ENCODE measurements at places on chromosomes 7 and 10.

GRCh38 chr7:13262929-13263530 lies 575.6 kb downstream of the ARL4A start:
- no peak for DNase-seq

DNA sequence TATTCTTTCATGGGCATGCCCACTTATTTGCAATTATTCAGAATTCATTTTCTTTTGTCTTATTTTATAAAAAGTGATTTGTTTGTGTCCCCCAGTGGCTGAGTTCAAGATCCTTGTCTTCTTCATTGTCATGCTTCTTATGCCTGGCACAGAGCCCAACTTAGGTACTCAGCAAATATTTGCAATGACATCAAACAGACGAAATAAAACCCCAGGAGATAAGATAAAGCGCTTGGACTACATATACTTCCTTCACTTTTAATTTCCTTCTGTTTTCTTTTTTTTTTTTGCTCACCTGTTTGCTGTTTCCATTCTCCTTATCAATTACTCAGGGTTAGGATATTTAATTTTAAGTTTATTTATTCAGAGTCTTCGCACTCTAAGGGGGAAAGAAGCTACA lies 225.0 kb downstream of the SDHAF3 start:
- DNase-seq, result no peak

DNA sequence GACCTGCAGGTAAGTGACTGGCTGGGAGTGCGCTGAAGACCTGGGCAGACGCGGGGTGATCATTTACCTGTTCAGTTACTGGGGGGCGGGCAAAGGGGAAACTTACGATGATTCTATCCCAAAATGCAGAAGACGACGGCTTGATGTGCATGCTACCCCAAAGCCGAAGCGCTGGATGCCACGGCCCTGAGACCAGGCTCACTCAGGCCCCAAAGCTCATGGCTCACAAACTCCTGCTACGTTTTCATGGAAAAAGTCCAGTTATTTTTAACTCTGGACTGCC lies 200.6 kb downstream of the DIP2C start:
- DNase-seq, result no peak

DNA sequence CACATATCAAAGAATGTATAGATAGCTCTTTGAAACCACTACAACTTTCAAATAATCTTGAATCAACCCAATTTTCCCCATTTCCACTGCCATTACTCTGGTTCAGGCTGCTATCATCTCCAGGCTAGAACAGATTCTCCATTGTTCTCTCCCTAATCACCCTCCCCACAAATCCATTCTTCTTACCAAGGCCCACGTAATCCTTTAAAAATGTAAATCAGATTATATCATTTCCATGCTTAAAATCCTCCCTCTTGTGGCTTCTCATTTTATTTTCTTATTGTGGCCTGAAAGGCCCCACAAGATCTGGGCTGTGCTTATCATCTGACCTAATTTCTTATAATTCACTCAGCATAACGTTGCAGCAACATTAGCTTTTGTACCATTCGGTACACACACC lies 3.0 kb upstream of the PON1 start:
- DNase-seq, result no peak

DNA sequence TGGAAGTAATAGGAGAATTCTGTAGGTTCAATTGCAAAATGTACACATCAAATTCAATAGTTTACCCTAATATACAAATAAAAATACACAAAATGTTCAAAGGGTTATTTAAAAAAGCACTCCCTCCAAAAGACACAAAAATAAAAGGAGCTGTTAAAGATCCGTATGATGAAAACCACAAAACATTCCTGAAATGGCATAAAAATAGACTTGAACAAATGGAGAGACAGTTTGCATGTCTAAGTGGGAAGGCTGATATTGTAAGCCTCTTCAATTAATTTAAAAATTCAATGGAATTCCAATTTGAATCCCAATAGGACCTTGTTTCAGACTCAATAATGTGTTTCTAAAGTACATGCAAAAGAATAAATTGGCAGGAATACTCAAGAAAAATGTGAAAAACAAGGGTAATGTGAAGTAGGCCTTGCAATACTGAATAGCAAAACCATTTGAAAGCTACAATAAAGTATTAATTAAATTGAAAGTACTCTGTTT lies 38.0 kb upstream of the INSYN2A start:
- DNase-seq, result no peak

DNA sequence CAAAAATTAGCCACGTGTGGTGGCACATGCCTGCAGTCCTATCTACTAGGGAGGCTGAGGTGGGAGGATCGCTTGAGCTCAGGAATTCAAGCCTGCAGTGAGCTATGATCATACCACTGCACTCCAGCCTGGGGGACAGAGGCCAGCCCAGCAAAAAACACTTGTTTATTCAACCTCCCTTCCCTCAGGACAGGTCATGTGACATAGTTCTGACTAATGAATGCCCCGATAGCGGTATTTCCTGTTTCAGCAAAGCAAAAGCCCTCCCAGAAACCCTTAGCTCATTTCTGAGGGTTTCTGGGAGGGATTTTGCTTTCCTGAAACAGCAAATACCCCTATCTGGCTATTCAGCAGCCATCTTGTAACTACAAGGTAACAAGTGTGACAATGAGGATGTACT lies 157.1 kb downstream of the GATA3 start:
- DNase-seq, result no peak

- DNase-seq, result no peak
Measured at GRCh38 chr10:113808168-113808567, 45.7 kb downstream of the DCLRE1A start.

DNA sequence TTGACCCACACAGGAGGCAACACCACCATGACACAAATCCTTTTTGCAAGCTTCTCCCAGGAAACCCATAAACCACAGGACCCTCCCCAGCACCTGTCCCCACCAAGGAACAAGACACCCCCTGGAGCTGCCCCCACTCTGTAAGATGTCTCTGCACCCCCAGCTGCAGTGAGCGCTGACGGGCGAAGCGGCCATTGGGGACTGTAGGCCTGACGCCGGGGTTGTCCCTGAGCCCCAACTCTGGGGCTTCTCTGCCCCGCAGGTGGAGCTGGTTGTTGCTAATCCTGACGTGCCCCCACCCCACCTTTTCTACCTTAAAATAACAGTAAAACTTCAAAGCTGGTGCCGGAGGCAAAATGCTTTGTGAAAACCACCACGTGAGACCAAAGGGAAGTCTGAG lies 94.7 kb upstream of the PPP2R2D start:
- DNase-seq, result no peak

DNA sequence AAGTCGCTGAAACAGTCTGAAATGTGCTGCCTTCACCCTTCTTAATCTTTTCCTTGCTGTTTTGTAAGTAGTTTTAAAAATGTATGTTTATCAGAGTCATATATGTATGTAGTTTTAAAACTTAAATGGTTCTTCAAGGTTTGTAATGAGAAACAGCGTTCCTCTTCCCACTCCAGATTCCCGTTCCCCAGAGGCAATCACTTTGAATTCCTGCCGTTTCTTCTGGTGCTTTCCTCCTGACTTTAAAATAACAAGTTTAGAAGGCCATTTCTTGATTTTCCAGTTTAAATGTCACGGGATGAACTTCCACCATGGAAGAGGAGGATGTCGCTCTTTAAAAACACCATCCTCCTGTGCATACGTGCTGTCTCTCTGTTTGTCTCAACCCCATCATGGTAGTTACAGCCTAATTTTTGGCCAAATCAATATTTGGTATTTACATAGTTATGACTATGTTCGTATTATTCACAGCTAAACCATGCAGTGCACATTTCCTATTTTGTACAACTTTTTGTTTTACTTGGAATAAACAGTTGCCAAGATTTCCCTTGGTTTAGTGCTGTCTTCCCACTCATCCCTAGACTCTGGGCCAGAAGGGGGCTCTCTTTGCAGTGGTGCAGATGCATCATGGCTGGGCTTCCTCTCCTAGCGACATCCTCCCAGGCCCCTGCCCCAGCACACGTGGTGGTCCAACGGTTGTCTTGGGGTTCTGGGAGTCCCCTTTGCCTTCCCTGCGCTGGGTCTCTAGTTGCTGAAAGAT lies 151.4 kb downstream of the PTPN20 start:
- DNase-seq, result no peak

- no peak for DNase-seq
Measured at GRCh38 chr10:29199941-29200679, 88.8 kb upstream of the LYZL1 start.

All from GM12892 (cell line).